ENCODE measurements at places on chromosomes 2 and 18.

DNA sequence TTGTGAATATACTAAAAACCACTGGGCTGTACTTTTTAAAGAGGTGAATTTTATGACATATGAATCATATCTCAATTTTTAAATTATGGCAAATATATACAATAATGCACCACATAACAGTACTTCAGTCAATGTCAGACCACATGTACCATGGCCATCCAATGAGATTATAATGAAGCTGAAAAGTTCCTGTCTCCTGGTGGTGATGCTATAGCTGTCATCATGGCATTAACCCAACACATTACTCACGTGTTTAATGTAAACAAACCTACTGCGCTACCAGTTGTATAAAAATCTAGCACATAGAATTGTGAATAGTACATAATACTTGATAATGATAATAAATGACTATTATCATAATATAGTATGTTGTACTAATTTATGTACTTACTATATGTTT lies 77.6 kb upstream of the ID2 start:
- DNase-seq = no peak

GRCh38 chr2:239516954-239517305 lies 116.1 kb upstream of the HDAC4 start:
- DNase-seq = no peak

GRCh38 chr2:121605820-121606733 lies 43.2 kb downstream of the CLASP1 start:
- no peak for DNase-seq

DNA sequence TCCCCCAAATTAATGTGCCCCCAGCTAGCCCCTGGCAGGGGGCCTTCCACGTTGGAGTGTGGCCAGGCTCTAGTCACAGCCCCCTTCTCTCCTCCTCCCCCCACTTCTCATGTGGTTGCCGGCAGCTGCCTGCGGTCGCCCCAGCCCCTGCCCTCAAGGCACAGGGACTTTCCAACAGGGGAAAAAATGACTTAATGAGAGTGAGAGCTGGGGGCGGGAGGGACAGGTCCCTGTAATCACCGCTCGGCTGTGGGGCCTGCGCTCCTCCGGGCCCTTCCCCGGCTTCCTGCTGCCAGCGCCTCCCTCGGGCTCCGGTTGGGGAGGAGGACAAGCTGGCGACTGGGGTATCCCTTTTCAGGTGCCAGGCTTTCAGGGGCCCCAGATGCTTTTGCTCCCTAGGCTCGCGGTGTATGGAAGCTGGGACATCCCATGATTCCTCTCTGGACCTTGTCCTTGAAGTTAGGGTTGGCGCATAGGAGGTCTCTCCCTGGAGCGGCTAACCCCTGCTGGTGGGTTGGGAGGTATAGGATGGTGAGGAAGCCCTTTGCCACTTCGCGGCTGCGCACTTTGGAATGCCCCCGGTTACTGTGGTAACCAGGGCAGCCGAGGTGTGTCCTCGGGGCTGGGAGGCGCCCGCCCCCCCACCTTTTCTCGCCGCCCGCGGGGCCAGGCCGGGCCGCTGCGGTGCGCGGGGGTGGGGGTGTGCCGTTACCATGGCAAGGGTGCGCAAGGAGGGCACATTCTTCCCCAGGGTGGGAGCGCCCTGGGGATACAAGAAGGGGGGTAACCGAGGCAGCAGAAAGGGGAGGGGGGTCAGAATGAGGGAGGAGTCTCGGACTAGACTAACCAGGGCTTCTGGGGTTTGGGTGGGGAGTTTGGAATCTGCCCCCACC lies 16.1 kb downstream of the WNT10A start:
- DNase-seq = peak; percentile 86

DNA sequence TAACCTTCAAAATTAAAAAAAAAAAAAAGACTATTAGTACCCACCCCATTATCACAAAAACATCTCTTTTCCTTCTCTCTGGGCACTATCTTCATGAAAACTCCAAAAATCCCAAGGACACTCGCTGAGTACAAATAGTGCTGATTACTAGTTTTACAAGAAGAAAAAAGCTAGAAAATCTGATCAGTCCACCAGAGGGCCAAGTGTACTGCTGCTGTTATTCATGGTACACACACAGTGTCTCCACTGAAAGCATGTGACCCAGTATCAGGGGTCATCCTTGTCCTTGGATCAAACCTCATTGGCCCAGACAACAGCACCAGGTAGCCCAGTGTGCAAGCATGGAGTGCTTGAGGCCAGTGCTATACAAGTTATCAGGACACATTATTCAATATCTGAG lies 382.7 kb upstream of the KLHL29 start:
- no peak for DNase-seq

- no peak for DNase-seq
Observed at GRCh38 chr2:10493634-10494281, 45.6 kb upstream of the ODC1 start.

DNA sequence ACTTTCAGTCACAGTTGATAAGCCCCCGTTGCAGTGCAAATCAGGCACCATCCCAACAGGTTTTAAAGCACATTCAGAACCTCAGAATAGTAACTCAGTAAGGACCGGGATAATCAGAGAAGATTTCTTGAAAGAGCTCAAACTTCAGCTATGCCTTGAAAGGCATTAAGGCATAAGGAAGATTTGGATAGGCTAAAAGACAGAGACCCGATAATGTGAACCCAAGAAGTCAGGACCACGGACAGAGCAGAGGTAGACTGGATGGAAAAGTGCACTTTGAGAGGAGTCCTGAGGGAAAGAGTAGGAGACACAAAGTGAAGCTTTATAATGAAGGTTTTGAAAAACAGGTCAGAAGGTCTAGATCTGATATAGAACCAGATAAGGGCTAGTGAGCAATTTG lies 36.9 kb upstream of the KLF7 start:
- DNase-seq = no peak

DNA sequence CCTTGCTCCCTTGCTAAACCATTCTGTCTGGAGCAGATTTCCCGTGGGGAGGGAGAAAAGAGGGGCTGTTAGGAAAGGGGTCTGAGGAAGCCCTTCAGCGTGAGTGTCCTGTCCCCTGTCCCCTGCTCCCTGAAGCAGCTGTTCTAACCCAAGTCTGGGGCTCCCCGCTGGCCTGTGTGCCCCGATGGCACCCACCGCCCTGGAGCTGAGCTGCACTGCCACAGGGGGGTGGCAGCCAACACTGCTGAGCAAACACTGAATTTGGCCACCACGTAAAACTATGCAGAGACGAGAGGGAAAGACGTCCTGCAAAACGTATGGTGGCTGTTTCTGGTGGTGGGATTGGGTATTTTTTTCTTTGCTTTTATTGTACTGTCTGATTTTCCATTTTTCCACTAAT lies 17.9 kb downstream of the KCNG2 start:
- no peak for DNase-seq

GRCh38 chr2:49294225-49294624 lies 139.9 kb upstream of the FSHR start:
- no peak for DNase-seq

- no peak for DNase-seq
Observed at GRCh38 chr18:24868760-24869237, 408.4 kb downstream of the HRH4 start.

DNA sequence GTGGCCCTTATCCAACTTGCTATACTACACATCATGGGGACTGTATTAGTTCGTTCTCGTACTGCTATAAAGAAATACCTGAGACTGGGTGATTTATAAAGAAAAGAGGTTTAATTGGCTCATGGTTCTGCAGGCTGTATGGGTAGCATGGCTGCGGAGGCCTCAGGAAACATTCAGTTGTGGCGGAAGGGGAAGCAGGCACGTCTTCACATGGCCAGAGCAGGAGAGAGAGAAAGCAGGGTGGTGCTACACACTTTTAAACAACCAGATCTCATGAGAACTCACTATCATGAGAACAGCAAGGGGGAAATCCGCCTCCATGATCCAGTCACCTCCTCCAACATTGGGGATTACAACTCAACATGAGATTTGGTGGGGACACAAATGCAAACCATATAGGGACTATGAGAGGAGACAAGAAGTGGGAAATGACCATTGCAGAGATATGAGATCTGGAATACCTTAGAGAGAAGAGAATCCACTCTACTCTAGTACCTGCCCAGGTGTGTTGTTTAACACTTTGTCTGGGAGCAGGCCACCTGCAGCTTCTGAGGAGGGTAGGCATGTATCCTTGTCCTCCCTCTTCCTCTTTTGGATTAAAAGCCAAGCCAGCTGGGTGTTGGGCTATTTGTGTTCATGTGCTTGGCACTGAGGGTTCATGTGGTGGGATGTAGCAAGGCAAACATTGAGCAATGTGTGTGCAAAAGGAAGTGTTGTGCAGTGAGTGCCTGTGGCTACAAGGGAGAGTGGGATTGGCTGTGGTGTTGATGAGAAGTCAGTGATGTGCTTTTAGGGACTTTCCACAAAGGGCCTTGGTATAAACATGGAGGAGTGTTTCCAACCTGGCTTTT lies 22.8 kb downstream of the TTLL4 start:
- no peak for DNase-seq

DNA sequence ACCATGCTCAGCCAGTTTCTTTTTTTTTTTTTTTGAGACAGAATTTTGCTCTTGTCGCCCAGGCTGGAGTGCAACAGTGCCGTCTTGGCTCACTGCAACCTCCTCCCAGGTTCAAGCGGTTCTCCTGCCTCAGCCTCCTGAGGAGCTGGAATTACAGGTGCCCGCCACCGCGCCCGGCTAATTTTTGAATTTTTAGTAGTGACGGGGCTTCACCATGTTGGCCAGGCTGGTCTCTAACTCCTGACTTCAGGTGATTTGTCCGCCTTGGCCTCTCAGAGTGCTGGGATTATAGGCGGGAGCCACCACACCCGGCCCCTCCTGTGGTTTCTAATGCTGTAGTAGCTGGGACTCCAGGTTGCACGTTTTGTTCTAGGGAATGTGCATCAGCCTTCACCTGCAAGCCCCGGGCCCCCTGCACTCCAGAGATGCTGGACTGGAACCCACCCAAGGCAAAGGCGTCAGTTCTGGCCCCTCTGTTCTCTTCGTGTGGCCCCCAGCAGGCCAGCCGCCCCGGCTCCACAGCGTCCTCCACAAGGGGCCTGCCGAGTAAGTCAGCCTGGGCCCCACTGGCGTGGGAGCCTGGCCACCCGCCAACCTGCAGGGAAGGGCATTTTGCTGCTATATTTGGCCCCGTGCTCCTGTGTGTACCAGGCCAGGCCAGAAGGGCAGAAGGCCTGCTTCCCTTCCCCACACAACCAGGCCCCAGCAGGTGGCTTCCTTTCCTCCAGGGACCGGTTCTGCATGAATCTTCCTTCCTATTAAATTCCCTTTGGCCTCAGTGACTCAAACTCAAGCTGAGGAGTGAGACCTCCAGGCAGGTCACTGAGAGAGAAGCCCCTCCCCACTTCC lies 25.7 kb upstream of the B3GNT7 start:
- DNase-seq = no peak

GRCh38 chr2:100409461-100409860 lies 8.0 kb downstream of the CHST10 start:
- DNase-seq = no peak

- no peak for DNase-seq
Observed at GRCh38 chr2:203799908-203800307, 67.7 kb upstream of the CTLA4 start.

GRCh38 chr2:241279828-241280227 lies 35.6 kb downstream of the HDLBP start:
- DNase-seq = no peak

- no peak for DNase-seq
Observed at GRCh38 chr2:85902496-85902895, 13.7 kb upstream of the ST3GAL5 start.

GRCh38 chr2:168852481-168852880 lies 37.7 kb downstream of the SPC25 start:
- no peak for DNase-seq

DNA sequence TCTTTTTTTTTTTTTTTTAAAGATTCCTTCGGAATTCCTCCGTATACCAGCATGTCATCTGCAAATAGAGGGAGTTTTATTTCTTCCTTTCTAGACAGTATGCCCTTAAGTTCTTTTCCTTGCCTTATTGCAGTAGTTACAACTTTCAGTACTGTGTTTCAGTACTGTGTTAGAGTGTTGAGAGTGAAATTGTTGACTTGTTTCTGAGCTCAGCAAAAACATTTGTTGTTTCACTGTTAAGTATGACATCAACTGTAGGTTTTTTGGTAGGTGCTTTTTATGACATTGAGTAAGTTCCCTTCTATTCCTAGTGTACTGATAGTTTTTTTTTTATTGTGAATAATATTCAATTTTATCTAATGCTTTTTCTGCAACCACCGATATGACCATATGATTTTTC lies 43.9 kb downstream of the ACVR2A start:
- DNase-seq = no peak

DNA sequence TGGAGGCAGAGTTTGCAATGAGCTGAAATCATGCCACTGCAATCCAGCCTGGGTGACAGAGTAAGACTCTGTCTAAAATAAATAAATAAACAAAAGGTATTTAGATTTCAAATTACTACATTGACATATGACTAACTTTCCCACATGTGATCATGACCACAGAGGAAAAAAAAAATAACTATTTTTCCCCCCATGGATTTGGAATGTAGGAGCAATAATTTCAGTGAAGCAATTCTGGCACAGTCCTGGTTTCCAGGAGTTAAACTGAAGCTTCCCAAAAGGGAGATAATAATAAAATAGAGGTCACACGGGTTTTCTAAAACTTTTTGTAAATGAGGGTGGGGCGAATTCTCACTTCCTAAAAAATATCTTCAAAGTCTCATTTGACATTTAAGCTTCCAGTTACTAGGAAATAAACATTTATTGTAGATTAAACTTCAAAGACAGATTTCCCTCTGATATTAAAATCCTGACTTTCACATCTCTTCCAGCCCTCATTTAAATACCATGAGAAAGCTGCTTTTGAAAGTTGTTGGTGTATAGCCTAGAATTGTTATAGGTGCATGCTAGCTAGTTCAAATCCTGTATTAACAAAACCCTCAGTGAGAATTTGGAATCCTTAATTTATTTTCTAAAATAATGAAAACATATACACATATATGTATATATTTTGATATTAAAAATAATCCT lies 20.7 kb downstream of the SLC19A3 start:
- DNase-seq = no peak

GRCh38 chr2:2044269-2045057 lies 286.6 kb downstream of the MYT1L start:
- DNase-seq = no peak

DNA sequence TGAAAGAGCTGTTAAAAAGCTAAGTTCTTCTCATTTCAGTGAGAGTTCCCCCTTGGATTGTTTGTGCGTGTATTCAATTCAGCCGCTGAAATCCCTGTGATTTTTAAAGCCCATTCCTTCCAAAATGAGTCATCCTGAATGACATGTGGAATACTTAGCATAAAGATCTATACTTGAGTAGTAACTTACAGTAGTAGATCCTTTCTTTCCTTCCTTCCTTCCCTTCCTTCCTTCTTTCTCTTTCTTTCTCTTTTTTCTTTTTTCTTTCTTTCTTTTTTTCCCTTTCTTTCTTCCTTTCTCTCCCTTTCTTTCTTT lies 18.2 kb upstream of the SOX11 start:
- DNase-seq = no peak

GRCh38 chr18:9066817-9067306 lies 35.6 kb upstream of the NDUFV2 start:
- no peak for DNase-seq

GRCh38 chr2:200077210-200077650 lies 121.8 kb downstream of the MAIP1 start:
- no peak for DNase-seq

GRCh38 chr2:35530615-35531135 lies 824.9 kb upstream of the CRIM1 start:
- DNase-seq = no peak

Data from NCI-H524 (cell line).